DMS79 treated with DMSO at 0.1 percent for 48 hours (cell line): ENCODE measurements at places on chromosomes 1 and 21.

DNA sequence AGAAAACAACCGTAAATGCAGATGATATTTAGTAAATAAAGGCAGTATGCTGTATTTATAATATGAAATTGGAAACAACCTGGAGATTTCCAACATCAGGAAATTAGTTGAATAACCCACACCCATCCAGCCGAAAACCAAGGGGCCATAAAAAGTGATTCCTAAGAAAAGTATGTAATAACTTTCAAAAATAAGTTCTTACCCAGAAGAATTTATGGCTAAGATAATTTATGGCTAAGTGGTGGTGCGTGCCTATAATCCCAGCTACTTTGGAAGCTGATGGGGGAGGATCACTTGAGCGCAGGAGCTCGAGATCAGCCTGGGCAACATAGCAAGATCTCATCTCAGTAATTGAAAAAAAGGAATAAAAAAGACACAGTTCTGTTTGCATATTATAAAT, 43.2 kb downstream of the TMCO4 start:
- no peak for DNase-seq

DNA sequence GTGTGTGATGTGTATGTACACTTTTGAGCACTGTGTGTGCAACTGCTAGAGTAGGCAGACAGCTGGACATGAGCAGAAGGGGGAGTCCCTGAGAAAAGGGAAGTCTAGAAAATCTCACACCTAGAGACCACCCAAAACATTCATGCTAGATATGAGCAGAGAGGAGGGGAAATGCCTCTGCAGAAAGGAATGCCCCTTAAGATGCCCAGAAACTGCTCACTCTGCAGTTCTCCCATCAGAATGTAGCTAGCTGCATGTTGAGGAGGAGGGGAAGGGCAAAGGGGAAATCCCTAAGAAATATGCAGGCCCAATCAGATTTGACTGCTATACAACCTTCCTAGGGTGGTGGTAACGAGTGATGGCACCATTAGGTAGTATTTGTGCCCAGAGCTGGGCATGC, 31.8 kb upstream of the MAGOH start:
- DNase-seq: no peak

DNA sequence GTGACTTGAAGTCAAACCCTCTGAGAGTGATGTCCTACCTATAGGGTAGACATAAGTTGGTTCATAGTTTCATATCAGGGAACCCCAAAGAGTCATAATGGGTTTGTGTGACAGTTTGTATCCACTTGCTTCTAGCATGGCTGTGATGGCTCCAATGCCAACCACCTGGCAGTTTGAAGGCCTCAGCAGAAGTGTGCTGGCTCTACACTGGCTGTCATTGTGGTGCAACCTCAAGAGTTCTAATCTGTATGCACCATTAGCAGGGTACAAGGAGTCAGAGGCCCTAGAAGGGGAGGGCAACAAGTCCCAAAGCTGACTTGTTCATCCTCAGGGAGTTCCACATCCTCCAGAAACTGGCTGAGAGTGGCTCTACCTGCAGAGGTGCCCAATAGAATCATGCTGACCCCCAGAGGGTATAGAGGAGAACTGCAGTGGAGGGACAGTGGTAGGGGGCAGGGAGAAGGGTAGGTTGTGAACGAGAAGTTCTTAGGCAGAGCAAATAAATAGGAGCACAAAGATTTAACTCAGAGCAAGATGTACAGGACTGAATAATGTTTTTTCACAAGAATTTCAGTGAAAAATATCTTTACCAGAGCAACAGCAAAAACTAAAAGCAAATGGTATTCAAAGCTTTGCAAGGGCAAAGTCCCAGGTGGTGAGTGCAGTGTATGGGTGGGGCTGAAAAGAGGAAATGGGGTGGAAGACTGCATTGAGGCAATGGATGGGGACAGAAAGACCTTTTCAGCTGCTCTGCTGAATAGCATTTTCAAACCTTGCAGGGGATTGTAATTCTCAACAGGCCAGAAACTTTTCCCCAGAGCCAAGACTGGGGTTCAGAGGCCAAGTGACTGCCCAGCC, 3.2 kb downstream of the FCRL2 start:
- no peak for DNase-seq

DNA sequence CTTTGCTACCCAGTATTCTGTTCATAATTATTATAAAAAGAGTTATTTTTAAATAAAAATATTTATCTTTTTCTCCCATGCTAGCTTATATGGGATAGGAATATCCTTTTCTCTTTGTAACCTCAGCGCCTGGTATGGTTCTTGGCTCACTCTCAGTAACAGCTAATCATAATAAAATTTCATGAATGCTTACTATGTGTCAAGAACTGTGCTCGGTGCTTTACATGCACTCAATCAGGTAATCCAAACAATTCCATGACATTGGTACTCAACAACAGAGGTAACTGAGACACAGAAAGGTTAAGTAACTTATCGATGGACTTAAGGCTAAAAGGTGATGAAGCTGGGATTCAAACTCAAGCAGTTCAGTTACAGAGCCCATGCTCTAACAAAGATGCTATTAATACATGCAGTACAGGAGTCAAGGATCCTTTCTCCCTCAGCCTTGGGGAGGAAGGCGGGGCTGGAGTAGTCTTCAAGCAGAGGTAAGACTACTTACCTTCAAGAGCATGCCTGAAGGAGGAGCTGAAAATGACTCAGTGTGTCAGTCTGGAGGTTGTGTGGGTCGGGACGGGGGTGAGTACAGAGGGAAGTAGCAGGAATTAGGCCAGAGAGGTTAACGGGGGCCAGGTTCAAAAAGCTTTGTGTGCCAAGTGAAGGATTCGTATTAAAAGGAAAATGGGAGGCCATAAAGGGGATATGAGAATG, 73.4 kb downstream of the PLPPR5 start:
- no peak for DNase-seq

GRCh38 chr1:24544239-24544638, 11.6 kb upstream of the NCMAP start:
- no peak for DNase-seq

DNA sequence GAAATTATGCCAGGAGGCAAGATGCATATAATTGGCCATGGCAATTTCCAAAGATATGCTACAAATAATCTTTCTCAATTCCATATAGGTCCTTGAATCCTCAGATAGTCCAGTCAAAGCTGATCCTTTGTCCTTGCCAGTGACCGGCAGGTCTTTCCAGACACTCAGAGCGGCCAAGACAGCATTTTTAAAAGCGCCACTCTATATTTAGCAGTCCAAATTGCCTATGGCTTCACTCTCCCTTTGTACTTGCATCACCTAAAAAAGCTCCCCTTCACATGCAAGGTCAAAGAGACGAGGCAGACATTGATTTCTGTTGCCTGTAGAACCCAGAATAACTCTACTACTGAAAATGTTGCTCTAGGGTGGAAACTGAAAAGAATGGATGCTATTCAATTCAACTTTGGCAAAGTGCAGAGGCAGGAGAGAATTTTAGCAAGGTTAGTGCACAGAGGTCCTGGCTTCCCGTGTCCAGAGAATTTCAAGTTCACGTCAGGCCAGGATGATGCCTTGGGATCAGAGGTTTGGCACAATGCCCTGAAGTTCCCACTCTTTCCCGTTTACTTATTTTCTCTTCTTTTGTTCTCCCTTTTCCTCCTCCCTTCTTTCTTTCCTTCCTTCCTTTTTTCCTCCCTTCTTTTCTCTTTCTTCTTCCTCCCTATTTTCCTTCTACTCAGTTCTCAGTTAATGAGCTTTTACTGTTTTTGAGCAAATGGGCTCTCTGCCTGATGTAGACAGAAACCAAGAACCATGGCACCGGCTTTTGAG, 108.5 kb downstream of the KCNK1 start:
- DNase-seq: no peak

DNA sequence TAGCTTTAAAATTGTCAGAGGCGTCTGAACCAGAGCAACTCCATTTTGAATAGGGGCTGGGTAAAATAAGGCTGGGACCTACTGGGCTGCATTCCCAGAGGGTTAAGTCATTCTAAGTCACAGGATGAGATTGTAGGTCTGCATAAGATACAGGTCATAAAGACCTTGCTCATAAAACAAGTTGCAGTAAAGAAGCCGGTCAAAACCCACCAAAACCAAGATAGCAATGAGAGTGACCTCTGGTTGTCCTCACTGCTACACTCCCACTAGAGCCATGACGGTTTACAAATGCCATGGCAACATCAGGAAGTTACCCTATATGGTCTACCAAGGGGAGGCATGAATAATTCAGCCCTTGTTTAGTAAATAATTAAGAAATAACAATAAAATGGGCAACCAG, 143.6 kb downstream of the GABPA start:
- DNase-seq: no peak

- DNase-seq: no peak
Observed at GRCh38 chr1:19476450-19477190, 8.7 kb downstream of the CAPZB start.

DNA sequence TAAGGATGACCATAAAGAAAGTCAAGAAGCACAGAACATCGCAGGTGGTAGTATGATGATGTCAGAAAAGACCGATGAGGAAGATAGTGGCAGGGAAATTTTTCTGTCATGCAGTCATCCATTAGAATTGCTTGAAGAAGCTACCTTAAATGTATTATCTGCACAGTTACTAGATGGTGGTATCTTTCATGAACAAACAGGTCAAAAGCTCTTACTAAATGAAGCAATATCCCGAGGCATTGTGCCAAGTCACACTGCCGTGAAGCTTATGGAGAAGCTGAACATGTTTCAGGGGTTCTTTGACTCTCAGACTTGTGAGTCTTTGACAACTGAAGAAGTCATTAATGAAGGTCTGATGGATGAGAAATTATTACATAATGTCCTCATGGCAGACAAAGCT, 128.8 kb downstream of the MACF1 start:
- DNase-seq: no peak

DNA sequence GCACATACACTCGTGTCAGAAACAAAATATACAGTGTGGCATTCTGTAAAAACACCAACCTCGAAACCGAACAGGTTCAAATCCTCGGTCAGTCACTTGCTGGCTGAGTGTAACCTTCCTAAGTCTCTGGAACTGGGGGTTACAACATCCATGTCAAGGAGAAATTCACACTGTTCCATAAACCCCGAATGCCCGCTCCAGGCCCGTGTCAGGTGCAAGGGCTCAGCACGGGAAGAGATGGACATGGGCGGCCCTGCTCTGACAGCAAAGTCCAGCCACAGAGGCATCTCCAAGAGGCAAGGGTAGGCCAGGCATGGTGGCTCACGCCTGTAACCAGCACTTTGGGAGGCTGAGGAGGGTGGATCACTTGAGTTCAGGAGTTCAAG, 79.5 kb downstream of the SLC66A1 start:
- no peak for DNase-seq

GRCh38 chr1:23787701-23788100, 3.2 kb upstream of the LYPLA2 start:
- DNase-seq: no peak

- no peak for DNase-seq
Observed at GRCh38 chr1:236518322-236518721, 5.5 kb upstream of the LGALS8 start.

DNA sequence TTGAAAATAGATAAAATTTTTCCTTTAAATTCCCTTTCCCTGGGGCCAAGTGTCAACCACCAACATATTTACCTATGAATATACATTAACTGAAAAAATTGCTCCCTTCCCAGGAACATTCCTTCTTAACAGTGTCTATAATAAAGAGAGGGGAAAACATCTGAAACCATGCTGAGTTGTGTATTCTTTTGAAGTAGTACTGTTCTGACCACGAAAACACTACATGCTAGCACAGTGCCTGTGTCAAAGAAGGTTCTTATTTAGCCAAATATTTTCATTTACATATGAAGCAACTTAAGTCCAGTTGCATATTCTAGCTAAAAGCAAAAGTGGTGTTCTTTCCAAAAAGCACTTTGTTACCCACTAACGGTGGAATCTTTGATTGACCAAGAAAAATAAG, 311.2 kb downstream of the VAV3 start:
- no peak for DNase-seq

GRCh38 chr1:21308847-21309652, 18.8 kb upstream of the ECE1 start:
- DNase-seq: peak; percentile 66

GRCh38 chr21:42970946-42971653, 3.3 kb upstream of the PKNOX1 start:
- DNase-seq: no peak

DNA sequence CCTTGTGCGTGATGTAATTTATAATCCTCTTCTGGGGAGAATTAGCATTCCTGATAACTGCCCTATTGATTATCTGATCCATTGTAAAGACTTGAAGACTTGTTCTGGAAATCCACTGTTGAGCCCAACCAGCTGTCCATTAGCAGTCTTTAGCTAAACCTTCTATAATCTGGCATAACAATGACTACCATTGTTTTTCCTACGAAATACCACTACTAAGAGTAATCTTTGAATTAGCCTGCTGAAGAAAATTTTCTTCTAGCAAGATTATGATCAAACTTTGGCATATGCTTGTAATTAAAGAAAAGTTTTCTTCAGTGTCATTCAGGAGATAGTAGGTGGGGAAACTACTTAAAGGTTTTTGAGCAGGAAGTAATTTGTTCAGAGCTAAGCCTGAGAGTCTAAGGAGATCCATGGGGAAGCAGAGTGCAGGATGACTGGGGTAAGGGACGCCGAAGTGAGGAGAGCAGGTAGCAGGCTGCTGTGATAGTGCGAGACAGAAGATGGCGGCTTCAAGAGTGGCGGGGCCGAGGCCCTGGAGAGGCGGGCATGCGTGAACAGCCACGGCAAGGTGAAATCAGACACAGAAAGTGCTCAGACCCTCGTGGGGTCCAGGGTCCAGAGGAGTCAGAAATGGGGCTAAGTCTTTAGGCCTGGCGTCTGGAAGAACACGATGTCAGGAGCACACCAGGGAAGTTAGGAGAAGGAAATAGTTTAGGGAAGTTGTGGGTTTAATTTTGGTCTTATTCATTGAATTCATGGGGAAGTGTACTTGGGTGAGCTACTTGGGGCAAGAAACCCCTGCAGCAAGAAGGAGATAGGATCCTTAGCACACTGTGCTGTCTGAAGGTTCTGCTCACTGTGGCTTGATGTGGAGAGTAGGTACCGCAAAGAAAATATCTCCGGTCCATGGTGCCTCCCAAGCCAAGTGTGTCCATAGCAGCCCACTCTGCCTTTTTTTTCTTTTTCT, 112.6 kb upstream of the ADAR start:
- no peak for DNase-seq

DNA sequence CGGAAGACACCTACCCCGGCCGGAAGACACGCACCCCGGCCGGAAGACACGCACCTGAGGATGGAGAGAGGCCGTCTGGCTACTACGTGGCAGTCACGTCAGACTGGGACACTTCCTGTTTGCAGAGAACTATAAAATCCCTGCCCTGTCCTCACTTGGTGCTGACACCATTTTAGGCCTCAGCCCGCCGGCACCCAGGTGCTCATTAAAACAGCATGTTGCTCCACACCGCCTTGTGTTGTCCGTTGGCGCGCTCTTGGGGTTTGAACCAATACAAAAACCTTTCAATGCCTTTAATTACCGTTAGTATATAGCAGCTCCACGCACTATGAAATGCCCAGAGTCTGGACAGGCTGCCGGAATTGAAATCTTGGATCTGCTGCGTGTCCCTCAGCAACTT, 34.7 kb downstream of the VN1R5 start:
- DNase-seq: no peak

GRCh38 chr1:65459397-65459768, 38.9 kb downstream of the LEPR start:
- no peak for DNase-seq

DNA sequence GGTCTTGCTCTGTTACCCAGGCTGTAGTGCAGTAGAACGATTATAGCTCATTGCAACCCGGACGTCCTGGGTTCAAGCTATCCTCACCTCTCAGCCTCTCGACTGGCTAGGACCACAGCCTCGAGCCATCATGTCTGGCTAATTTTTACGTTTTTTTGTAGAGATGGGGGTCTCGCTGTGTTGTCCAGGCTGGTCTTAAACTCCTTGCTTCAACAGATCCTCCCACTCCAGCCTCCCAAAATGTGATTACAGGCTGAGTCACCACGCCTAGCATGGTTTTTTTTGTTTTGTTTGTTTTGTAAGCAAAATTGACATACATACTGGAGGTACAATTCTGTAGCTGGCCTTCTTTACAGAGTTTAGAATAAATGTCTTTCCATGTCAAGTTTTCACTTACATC, 994 bp upstream of the LAMTOR5 start:
- no peak for DNase-seq
